ENCODE measurements at places on chromosomes 3 and 15.
A peak's percentile ranks its signal among the peaks of the same experiment; 100 is the strongest.

- no peak for DNase-seq
Observed at GRCh38 chr3:197368821-197369220, 70.4 kb upstream of the DLG1 start.

GRCh38 chr3:185175370-185175987, 22.6 kb upstream of the C3orf70 start:
- no peak for DNase-seq

DNA sequence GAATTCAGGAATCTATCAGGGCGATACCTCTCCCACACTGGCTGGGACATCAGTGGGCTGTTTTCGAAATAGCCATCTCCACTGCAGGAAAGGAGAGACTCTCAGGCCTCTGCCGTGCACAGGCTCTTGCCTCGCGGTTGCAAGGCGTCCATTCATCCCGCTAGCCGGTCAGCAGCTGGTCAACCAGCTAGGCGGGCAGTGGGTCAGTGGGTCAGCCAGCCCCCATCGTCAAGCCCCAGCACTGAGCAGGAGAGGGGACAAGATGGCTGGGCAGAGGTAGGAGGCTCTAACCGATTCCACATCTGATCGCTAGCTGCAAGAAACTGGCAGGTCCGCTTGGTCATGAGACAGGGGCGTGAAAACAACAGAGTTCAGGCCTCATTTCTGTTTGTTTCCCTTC, 45.1 kb downstream of the MUC4 start:
- DNase-seq, result no peak

DNA sequence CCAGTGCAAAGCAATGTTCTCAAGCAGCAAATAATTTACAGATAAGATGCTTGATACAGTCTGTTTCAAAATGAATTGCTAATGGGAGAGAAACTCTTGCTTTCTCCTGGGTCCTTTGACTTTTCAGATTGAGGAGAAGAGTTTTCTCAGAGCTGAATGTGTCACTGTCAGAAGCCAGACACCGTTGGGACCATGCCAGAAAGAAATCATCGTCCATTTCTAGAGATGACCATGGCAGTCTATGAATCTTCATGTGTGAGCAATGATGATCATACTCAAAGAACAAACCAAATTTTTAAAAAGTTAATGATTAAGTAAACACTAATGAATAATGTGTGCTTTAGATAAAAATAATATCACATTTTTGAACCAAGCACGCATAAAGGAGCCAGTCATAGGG, 77.6 kb downstream of the ZNF385D start:
- no peak for DNase-seq

DNA sequence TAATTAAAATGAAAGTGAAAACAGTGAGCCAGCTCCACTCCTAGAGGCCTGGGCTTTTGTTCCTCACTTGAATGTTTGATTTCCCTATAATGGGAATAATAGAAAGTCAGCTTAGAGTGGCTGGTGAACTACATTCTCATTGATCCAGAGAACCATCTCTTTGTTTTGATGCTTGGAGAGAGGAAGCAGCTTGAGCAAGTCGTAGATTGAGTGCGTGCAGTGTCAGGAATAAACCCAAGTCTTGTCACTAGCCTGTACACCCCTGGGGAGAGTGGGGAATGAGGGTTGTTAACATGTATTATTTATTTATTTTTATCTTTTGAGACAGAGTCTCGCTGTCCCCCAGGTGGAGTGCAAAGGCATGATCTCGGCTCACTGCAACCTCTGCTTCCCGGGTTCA, 885 bp upstream of the LSG1 start:
- DNase-seq, result peak; percentile 3

DNA sequence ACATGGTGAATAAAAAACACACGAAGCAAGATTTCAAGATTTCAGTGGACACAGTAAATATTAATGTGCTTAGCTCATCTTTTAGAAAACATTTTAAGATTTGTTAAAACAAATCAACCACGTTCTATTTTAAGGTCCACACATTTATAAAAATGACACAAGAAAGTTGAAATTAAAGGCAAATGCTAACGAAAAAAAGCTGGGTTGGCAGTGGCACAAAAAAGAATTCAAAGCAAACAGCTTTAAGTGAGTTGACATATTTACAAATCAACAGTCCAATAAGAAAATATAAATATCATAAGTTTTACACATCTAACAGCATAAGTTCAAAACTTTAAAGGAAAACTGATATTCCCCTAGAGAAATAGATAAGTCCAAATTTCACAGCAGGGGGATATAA, 430.4 kb upstream of the CCDC54 start:
- DNase-seq, result no peak

- no peak for DNase-seq
Observed at GRCh38 chr3:110697961-110698360, 373.7 kb upstream of the NECTIN3 start.

Data from CD4-positive, alpha-beta T cell treated with Interleukin-17A for 1 hour (primary cell).